ENCODE measurements at places on chromosomes 7 and 10.
A peak's percentile ranks its signal among the peaks of the same experiment; 100 is the strongest.

- DNase-seq, result no peak
These were observed 86.7 kb downstream of the MDFIC start for GRCh38 chr7:115008465-115009114.

- no peak for DNase-seq
These were observed 275.7 kb upstream of the LRGUK start for GRCh38 chr7:133851411-133851810.

DNA sequence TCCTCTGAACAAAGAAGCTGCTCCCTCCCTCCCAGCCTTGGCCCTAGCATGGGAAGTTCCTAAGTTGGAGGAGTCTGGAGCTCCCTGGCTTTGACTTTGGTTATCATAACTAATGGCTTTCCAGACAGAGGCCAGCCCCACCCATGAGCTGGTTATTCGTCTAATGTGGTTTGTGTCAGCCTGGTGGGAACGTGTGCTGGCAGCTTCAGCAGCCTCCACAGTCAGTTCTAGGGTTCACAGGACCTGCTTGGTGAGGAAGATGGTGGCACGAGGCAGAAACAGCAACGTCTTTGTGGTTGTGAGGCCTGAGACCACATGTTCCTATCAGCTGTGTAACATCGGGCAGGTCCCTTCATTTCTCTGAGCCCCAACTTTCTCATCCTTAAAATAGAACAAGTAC, 103.1 kb downstream of the PAXIP1 start:
- DNase-seq, result no peak

- DNase-seq, result no peak
These were observed 172.6 kb downstream of the MAD1L1 start for GRCh38 chr7:2059964-2060700.

GRCh38 chr7:137164251-137164650, 179.3 kb downstream of the PTN start:
- no peak for DNase-seq

GRCh38 chr7:75762350-75762917, 9.6 kb downstream of the CCL26 start:
- peak; percentile 83 for DNase-seq

DNA sequence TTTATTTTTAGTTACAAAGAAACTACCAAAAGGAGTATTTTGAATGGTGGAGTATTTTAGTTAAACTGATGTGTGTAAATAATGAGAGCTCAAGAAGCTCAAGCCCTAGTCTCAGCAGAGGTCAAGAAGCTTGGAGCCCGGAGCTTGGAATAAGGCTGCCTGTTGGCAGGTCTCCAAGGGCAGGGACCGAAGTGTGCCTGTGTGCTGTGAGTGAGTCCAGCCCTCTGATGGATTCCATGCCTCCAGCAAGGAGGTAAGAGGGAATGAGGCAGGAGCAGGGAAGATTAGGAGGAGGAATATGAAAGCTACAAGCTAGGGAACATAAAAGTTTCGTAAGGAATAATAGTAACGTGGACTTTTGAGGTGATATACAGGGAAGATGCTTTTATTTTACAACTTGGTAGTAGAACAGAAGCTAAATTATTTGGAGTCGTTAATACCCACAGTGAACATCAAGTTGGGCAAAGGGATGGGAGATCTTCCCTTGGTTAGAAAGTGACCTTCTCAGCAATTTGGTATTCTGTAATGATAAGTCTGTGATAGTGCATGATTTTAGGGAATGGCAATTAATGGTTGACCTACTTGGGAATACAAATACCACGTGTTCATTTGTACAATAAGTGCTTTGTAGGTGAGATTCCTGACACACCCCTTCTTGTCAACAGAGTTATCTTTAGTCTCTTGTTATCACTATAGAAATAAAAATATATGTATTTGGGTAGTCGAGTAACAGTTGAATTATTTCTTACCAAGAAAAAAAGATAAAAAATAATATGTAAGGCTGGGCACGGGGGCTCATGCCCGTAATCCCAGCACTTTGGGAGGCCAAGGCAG, 4.6 kb downstream of the SEC23IP start:
- no peak for DNase-seq

DNA sequence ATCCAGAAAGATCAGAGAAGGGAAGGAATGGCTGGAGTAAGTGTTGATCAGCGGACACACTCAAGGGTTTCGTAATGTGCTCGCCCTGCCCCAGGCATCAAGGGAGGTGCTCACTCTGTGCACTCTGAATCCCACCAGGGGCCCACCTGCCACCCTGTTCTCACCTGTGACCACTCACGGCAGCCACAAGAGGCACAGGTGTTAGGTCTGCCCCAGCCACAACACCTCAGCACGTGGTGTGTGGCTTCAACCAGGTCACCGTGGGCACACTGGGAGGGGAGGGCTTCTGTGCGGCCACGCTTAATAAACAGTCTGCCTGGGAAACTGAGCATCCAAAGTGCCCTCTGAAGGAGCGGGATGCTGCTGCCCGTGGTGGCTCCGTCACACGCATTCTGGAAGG, 49.8 kb downstream of the CUX1 start:
- DNase-seq, result no peak

DNA sequence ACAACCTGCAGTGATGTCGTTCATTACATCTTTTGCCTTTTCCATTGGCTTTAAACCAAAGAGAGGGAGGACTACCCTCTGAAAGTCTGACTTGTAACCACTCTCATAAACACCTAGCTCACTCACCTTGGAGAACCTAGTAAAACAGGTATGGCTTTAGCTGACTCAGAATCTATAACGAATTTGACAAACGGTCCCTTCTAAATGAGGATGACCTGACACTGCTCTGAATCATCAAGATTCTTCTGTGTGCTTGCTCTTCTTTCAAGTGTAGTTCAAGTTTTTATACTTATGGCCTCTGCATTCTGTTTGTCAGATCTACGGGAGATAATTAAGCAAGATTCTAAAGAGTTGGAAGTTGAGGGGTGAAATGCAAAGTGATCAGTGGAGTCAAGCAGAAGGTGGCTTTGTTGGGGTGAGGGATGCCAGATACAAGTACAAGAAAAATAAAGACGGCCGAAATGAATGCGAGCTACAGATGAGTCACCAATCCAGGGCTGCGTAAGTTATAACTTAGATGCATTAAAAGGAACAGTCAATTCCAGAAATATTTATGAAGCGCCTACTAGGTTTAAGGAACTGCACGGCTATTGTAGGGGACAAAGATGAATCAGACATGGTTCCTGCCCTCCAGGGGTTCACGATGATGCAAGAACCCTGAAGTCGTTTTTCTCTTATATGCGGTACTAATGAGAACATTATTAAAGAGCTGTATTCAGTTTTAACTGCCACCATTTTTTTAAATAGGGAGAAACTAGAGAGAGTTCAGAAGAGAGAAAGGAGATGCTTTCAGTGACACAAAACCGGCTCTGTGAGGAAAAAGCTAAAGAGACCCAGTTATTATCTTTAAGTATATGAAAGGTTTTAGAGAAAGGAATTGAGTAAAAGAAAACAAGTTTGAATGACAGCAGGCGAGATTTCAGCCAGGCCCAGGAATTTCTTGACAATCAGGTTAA, 6.5 kb downstream of the HIPK2 start:
- no peak for DNase-seq

DNA sequence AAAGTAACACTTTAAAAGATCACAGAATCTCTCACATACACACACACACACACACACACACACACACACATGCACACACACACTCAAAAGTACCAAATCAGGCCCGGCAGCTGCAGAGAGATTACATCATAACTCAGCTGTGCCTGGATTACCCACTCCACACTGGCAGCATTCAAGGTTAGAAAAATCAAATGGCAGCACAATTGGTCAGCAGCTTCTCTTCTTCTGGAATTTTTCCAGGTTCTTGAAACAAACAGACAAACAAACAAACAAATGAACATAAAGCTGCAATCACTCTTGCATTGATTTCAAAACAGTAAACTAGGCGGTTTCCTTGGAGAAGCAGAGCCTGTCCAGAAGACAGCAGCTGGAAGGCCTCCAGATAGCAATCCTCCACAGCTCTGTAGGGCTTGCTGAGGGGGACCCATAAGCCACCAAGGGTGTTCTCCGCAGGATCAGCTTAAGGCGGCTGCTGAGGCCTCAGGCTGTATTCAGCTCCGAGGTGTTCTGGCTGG, 24.5 kb upstream of the FAM133B start:
- DNase-seq, result no peak

DNA sequence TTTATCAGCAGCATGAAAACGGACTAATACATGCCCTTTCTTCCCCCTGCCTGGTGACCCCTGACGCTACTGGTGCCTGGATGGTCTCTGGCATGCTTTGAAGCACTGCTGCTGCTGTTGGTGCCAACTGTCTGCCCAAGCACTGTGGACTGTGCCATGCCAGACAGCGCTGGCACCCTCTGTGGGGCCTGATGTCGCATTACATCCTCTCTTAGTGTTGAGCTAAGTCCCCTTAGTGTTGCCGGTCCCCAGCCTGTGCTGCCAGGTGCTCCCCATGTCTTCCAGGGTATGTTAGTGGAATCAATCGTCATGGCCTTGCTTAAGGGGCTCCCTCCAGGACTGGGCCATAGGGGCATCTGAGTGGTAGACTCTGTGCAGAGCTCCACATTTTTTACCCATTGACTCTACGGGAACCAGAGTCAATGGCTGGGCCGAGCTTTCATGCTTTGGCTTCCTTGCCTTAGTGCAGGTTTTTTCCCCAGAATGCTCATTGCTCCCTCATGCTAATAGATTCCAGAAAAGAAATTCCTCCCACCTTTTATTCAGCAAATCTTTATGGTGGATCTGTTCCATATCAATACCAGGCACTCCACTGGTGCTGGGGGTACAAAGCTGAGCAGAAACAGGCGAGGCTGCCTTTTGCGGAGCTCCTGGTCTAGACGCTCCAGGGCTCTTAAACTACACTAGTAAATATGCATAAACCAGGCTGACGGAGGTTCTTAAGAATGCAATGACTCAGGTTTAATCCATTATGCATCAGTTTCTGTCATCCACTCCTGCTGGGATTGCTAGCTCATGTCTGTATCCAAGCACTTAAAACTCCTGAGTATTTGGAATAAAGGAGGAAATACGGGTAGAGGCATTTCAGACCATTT, 21.8 kb upstream of the MRC1 start:
- no peak for DNase-seq

GRCh38 chr7:101442426-101443070, 79.9 kb downstream of the COL26A1 start:
- DNase-seq, result no peak

GRCh38 chr10:103682631-103683030, 172.7 kb downstream of the SH3PXD2A start:
- DNase-seq, result no peak

DNA sequence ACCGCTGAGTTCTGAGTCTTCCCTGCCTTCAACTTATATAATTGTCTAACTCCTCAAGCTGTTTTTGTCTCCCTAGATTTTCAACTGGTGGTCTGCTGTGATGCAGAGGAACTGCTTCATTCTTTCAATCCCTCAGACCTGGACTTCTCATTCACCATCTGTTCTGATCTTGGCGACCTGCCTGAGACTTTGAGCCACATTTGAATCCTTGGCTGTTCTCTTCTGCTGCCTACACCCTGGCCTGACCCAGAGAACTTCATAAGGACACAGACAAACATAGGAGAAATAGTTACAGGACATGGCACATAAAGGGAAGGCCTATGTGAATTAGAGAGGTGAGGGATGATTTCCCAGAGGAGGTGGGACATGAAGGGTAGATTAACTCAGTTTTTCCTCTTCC, 326.7 kb downstream of the PTEN start:
- DNase-seq, result no peak

- DNase-seq, result no peak
These were observed 70.9 kb upstream of the CCDC71L start for GRCh38 chr7:106731646-106732444.

- DNase-seq, result no peak
These were observed 18.4 kb upstream of the SORCS3 start for GRCh38 chr10:104622598-104623209.

GRCh38 chr10:49562893-49563292, 24.0 kb upstream of the ERCC6 start:
- no peak for DNase-seq

DNA sequence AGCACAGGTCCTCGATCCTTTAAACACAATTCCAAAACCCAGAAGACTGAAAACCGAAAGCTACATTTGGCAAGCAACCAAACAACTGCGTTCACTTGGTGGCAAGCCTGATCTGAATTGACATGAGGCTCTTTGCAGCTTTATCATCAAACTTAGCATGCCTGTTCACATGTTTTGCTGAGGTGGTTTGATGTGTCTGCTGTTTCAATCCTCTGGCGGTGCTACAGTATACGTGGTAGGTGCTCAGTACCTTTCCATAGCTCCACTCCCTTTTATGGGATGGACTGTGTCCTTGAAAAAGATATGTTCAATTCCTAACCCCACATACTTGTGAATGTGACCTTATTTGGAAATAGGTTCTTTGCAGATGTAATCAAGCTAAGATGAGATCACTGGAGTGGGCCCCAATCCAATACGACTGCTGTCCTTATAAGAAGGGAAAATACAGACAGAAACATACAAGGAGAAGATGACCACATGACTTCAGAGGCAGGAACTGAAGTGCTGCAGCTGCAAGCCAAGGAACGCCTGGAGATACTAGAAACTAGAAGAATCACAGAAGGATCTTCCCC, 33.4 kb downstream of the CCDC6 start:
- DNase-seq, result no peak

DNA sequence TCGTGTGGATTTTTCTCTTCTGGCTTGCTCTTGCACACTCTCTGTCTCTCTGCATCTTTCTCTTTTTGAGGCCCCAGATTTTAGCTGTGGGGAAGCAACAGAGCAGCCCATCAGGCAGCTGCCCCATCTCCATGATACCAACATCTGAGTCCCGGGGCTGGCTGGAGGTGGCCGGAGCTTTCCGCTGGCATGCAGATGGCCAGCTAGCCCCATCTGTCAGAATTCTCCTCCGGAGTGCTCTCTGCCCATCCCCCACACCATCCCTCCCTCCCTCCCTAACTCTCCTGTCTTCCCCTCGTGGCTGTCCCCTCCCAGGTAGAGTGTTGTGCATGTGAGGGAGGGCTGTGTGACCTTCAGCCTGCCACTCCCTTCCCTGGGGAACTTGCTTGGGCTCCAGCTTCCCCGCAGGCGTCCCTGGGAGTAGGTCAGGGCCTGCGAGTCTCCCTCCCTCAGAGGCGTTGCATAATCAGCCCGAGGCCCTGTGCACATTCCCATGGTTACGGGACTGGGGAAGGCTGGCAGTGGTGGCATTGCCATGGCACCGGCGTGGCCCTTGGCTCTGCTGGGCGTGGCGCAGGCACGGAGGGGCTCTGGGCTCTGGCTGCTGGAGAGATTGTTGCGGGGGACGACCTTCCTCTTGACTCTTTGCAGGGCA, 24.7 kb downstream of the GHRHR start:
- DNase-seq, result no peak

- no peak for DNase-seq
These were observed 2.7 kb upstream of the KMT2E start for GRCh38 chr7:105011141-105011830.

DNA sequence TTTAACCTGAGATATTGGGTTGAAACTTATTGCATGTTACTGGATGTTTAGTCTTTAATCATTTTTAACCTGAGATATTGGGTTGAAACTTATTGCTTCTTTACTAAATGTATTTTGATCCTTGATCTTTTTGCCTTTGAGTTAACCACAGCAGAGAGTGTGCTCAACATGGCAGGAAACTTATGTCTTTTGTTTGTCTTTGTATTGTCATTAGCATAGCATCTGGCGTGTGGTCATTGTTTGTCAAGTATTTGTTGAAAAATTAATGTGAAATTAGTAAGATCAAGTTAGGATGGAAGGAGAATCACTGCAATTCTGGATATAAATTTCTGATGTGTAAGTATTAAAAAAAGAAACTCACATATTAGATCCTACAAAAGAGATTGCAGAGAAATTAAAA, 8.2 kb downstream of the MRC1 start:
- DNase-seq, result no peak
